ENCODE measurements at places on chromosomes 1 and 21.
A peak's percentile ranks its signal among the peaks of the same experiment; 100 is the strongest.

DNA sequence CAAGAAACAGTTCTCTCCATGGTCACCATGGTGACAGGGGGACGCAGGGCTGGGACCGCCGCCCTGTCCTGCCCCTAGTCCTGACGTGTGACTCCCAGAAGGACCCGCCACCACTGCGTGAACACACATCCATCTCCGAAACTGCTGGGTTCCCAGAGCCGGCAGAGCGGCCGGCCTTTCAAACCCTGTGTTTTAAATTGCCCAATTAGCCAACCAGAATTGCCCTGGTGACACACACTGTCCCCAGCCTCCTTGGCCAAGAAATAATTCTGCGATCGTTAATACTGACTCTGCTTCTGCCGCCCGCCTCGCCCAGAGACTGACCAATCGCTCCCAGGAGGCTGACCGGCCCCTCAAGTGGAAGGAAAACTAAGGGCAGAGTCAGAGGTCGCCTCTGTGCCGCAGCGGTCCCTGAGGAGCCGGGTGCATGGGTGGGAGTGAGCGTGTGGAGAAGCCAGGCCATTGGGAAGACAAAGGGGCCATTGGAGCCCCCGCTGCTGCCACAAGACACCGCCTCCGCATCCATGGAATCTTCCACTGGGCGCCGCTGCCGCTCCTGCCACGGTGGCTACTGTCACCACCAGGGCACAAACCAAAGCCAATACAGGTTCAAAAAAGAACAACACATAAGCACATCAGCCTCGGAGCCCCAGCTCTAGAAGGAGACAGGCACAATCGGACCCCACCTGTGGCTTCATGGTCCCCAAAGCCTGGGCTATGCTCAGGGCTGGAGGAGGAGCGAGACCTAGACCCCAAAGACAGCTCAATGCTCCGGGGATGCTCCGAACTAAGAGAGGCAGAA is 273.2 kb downstream of the NPHP4 start:
- DNase-seq, result no peak

DNA sequence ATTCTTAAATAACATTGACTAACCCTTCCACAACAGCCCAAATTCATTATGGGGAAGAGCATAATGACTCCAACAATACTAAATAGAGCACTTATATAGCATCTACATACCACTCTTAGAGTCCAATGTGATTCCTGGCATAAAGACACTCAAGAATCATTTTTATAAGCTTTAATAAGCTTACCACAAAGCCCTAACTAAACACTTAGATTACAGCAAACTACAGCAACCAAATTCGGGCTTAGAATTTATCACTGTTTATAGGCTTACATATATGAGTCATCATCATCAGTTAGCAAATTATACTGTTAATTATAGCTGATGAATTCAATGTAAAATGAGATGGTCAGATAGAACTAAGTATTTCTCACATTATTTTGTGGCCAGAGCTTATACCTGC is 7.3 kb downstream of the SCYL3 start:
- DNase-seq, result no peak

DNA sequence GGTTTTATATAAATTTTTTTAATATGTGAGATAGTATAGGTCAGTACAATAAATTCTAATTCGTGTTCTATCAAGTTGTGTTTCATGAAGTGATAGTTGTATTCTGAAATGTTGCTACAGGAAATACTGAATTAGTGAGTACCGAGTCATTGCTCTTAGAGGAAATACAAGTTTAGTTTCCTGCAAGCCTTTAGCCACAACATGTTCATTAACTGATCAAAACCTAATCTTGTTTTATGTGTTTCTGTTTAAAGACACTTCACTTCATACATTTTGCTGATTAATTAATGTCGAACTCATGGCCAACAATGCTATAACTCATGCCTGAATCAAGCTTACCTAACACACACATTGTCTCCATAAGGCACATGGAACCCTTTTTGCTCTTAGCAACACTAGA is 43.6 kb downstream of the LRRC7 start:
- no peak for DNase-seq

GRCh38 chr1:92992054-92992453 is 30.8 kb upstream of the DIPK1A start:
- no peak for DNase-seq

DNA sequence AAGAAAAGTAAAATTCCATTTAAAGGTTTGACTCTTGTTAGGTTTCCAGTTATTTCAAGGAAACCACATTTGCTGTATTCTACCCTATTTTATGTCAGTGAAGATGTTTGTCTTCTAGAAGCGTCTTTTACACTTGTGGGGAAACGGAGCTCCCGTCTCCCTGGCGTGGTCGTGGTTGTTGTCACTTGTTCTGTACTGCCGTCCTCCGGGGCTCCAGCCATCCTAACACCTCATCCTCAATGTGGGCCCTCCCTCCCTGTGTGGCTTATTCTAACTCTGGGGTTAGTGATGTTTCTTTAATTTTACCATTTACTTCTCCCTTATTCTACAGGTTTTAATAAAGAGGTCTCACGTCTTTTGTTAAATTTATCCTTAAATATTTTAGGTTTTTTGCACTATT is 52.7 kb upstream of the DIP2A start:
- no peak for DNase-seq

DNA sequence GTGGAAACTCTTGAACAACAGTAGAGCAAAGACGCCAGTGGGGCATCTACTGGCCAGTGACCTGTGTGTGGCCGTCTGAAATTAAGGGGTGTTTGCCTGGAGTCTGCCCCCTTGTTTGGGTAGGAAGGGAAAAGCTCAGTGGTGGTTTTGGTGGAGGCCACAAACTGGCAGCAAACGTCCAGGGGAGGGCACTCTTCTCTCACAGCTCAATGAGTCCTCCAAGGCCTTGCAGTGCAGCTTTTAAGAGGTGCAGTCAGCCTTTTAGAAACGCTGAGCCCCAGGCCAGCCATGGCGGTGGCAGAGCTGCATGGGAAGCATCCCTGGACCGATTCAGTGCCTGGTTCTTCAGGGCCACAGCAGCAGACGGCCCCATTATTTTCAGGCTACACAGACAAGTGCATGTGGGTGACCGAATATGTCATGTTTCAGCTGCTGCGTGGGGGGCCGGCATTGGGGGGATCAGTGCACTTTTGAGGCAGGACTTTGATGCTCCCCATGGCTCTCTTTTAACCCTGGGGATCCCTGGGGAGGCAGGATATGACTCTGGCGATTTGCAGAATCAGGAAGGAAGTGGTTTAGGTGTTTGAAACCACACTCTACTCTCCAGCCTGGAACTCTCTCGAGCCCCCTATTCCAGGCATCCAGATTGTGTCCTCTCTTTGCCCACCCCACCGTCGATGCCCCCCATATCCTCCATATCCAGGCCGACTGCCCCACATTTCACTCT is 414.0 kb downstream of the PRDM2 start:
- no peak for DNase-seq

- no peak for DNase-seq
Observed at GRCh38 chr1:43639976-43640794, 9.8 kb upstream of the KDM4A start.

GRCh38 chr1:966704-967300 is 520 bp downstream of the PLEKHN1 start:
- no peak for DNase-seq

GRCh38 chr1:243507001-243507671 is 251.3 kb downstream of the SDCCAG8 start:
- no peak for DNase-seq

- no peak for DNase-seq
Observed at GRCh38 chr1:233367057-233367803, 39.7 kb downstream of the MAP3K21 start.

DNA sequence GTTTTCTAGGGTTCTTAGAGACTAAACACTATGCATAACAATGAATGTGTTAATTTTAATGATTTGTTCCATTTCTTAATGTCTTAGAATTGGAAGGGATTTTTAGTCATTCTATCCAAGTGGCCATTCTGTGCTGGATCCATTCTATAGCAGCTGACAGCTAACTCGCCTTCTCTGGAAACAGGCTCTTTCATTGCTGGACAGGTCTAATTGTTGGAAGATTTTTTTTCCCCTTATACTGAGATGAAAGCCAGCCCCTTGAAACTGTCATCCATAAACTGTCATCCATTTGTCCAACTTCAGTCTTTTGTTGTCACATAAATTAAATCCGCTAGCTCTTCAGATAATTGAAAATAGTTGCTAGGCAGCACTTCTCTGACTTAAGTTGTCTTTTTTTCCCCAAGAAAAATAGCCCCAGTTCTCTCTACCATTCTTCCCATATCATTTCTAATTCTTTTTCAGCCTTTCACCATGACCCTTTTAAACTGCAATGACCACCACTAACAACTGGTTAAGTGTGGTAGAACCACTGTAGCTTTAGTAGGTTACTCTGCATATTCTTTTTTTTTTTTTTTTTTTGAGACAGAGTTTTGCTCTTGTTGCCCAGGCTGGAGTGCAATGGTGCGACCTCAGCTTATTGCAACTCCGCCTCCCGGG is 19.7 kb downstream of the AK4 start:
- DNase-seq, result no peak

DNA sequence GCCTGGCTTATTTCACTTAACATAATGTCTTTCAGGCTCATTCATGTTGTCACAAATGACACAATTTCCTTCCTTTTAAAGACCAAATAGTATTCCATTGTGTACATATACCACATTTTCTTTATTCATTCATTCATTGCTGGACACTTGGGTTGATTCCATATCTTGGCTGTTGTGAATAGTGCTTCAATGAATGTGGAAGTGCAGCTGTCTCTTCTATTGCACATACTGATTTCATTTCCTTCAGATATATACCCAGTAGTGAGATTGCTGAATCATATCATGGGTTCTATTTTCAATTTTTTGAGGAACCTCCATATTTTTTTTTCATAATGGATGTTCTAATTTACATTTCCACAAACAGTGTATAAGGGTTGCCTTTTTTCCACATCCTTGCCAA is 38.6 kb upstream of the WLS start:
- DNase-seq, result no peak

DNA sequence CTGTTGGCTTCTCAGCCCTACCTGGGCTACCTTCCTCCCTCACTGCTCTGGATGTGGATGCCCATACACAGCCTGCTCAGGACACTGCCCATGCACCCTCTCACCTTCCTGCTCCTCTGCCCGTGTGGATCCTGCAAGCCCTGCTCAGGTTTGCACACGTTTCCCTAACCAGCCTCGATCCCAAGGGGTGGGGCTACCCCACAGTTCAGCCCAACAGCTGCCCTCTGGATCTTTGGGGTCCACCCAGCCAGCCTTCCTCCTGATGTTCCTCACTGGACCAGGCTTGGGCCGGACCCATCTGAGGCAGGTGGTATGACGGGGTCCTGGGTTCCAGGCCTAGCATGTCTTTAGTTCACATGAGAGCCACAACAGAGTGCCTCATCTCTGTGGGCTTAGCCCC is 4.7 kb downstream of the TMEM54 start:
- no peak for DNase-seq

- DNase-seq, result no peak
Observed at GRCh38 chr1:111582644-111583618, 36.7 kb upstream of the RAP1A start.

DNA sequence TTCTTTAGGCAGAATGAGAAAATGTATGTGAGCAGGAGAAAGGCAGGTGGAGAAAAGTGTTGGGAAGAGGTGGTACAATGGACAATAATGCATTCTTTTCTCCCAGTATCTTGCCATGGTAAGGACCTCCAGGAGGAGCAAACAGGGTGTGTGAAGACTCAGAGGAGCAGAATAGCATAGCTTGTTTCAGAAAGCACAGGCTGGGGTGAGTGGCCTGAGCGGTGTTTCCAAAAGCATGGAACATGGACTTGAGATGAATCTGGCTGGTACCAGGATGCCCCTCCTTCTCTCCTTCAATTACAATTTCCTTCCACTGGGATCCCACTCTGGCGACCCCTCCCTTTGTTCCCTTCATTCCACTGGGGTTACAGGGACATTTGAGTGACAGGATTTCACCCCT is 123.4 kb upstream of the TNR start:
- DNase-seq, result no peak

DNA sequence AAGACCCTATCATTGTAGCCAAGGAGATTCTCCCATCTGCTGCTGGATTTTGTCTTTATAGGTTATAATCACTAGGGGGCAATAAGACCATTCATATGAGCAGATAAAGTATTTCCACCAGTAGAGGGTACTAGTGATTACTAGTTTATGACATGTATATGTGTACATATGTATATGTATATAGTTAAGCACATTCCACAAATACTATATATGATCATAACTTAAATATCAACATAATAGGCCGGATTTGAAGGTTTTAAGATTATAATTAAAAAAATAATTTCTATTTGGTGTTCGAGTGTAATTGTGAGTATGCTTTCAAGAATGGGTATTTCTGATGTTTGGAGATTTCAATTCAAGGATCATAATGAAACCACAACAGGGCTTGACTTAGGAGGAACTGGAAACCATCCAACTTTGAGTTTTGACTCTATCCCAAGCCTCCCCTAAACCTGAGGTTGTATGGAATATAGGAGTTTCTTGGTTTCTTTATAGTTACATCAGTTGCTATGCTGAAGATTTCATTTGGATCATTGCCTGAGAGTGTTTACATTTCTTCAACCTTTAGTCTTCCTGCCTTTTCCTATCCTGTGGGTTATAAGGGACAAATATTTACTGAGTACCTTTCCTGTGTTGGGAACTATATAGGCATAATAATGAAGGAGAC is 16.9 kb downstream of the TCEANC2 start:
- no peak for DNase-seq

- no peak for DNase-seq
Observed at GRCh38 chr1:64315402-64315801, 112.0 kb downstream of the UBE2U start.

GRCh38 chr1:79982211-79982610 is 975.7 kb upstream of the ADGRL4 start:
- peak; percentile 9 for DNase-seq

- no peak for DNase-seq
Observed at GRCh38 chr1:59845091-59845490, 30.3 kb downstream of the HOOK1 start.

GRCh38 chr1:205189131-205189530 is 22.4 kb downstream of the DSTYK start:
- DNase-seq, result no peak

- DNase-seq, result no peak
Observed at GRCh38 chr21:39694750-39695149, 50.2 kb upstream of the IGSF5 start.

GRCh38 chr21:20720623-20721022 is 277.6 kb upstream of the NCAM2 start:
- DNase-seq, result no peak

DNA sequence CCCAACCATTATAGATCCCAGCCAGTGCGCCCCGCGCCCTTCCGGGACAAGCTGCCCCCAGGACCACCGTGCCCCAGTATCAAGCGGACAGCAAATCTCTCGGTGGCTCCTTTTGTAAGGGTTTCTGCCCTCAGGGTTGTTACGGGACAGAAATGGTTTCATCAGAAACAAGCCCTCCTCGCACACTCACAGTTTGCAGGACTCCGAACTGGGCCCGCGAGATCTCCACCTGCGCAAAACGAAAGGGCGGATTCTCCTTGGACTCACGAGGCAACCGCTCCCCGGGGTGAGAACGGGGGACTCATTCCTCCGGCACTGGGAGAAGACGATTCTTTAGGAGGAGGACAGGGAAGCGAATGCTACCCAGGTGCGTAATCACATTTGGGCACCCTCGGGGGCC is 51.1 kb upstream of the H6PD start:
- no peak for DNase-seq

Data from AG04449 (cell line).